Hematopoietic multipotent progenitor cell treated with erythropoietin and hydrocortisone succinate and interleukin-3 and kit ligand, for 4 days (in vitro differentiated cells): ENCODE measurements at places on chromosomes 16 and 17.

GRCh38 chr17:4340914-4341615, 25.4 kb downstream of the UBE2G1 start:
- no peak for DNase-seq

DNA sequence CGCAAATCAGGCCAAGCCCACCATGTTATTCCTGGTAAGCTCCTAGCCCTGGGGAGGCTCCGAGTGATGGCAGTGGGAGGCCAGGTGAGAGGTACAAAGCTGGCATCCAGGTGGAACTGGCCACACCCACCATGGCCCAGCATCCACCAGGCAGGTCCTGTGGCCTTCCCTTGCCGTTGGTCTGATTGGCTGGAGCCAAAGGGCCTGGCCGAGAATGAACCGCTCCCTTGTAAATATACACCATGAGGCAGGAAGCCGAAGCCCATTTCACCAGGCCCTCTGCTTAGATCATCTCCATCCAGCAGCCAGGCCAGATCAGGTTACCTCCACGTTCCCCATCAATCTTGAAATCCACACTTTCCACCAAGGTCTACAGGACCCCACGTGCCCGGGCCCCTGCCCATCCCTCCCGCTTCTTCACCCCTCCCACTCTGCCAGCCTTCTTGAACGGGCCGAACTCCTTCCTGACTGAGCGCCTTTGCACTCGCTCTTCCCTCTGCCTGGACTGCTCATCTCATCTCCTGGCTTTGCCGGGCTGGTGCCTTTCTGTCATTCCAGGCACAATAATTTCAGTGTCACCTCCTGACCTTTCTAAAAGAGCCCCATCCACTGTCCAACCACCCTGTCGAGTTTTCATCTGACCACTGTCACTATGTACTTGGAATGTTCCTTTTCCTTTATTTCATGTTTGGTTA, 5.8 kb downstream of the SOCS1 start:
- no peak for DNase-seq

DNA sequence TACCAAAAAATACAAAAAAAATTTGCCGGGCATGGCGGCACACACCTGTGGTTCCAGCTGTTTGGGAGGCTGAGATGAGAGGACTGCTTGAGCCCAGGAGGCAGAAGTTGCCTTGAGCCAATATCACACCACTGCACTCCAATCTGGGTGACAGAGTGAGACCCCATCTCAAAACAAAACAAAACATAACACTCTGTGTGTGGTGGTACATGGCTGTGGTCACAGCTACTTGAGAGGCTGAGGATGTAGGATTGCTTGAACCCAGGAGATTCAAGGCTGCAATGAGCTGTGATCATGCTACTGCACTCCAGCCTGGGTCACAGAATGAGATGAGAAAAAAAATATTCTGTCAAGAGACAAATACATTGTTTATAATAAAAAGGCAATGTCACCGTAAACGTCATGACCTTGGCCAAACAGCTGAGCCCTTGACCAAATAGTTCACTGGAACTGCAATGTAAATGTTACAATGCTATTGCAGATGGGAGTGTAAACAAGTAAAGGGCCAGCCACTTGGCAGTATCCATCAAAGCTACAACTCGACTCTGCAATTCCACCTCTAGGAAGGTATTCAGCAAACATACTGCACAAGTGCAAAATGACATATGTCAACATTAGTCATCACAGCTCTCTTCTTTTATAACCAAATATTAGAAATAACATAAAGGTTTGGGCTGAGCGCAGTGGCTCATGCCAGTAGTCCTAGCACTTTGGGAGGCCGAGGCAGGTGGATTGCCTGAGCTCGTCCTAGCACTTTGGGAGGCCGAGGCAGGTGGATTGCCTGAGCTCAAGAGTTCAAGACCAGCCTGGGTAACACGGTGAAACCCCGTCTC, 16.9 kb downstream of the EARS2 start:
- no peak for DNase-seq

GRCh38 chr17:50534222-50534978, 1.9 kb downstream of the EPN3 start:
- DNase-seq = peak; percentile 70

- DNase-seq = no peak
Observed at GRCh38 chr16:7436306-7436705, 103.7 kb downstream of the RBFOX1 start.

DNA sequence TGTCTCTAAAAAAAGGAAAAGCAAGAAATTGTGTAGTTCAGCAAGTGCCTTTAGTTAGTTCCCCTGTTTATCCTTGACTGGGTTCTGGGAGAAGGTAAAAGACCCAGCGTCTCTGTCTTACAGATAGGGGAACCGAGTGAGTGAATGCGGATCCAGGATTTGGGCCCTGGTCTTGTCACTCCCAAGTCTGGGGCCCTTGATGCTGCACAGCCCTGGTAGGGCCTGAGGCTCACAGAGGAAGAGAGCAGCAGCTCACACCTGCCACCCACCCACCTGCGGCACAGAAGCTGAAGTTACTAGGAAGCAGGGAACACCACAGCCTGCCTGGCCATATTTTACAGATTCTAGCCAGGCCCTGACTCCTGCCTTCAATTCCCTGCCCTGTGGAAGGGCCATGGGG, 22.2 kb downstream of the LASP1 start:
- no peak for DNase-seq

DNA sequence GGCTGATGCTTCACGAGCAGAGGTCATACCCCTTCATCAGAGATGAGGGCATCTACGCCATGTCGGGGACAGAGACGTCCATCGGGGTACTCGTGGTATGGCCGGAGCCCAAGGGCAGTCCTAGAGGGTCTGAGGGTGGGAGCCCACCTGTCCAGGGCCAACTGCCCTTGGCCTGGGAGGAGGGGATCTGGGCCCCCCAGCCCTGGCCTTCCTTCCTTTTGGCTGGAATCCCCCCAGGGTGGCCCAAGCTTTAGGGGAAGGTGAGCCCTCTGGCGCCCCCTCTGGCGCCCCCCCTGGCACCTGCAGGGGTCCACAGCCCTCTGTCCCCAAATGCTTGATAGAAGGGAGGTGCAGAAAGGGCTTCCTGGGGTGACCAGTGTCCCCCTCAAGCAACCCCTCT, 69.3 kb downstream of the SCNN1B start:
- DNase-seq = no peak

GRCh38 chr17:4544951-4545216, 10.3 kb downstream of the MYBBP1A start:
- DNase-seq = no peak

DNA sequence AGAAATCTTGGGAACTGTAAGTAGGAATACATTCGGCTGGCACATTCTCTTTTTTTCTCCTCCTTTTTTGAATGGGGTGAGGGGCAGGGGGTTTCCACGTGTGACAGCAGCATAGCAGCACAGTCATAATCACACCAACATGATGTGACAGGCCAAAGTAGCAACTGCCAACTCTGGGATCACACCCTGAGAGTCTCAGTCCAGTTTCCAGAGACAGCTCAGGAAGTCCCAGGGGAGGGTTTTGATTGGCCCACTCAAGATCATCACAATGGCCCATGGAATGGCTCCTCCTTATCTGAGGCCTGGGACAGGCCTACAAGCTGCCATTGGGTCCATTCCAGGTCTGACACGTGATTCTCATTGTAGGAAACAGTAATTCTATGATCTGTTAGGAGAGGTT, 207.1 kb upstream of the ASIC2 start:
- DNase-seq = no peak

GRCh38 chr17:76953066-76953465, 84.9 kb downstream of the MGAT5B start:
- no peak for DNase-seq

DNA sequence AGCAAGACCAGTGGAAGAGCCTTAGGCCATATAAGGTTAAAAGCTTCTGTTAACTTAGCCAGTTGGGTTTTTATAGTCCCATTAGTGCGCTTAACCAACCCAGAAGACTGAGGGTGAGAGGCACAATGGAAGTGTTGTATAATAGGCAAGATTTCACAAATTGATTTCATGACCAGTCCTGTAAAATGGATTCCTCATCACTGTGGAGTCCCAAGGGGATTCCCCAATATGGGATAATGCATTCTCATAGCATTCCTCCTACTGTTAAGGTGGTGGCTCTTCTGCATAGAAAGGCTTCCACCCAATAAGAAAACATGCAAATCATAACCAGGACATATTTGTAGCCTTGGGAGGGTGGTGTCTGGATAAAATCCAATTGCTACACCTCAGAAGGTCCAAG, 22.1 kb upstream of the B4GALNT2 start:
- no peak for DNase-seq

DNA sequence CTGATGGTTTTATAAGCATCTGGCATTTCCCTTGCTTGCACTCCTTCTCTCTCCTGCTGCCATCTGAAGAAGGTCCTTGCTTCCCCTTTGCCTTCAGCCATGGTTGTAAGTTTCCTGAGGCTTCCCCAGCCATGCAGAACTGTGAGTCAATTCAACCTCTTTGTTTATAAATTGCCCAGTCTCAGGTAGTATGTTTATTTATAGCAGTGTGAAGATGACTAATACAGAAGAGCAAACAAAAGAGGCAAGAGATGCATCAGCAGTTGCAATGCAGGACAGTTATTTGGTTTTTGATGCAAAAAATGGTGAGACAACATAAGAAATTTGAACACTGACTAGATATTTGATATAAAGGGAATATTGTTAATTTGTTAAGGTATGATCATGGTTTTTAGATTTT, 16.8 kb downstream of the TMEM100 start:
- no peak for DNase-seq

- DNase-seq = peak; percentile 88
Observed at GRCh38 chr16:4505356-4506147, 29.4 kb downstream of the HMOX2 start.

DNA sequence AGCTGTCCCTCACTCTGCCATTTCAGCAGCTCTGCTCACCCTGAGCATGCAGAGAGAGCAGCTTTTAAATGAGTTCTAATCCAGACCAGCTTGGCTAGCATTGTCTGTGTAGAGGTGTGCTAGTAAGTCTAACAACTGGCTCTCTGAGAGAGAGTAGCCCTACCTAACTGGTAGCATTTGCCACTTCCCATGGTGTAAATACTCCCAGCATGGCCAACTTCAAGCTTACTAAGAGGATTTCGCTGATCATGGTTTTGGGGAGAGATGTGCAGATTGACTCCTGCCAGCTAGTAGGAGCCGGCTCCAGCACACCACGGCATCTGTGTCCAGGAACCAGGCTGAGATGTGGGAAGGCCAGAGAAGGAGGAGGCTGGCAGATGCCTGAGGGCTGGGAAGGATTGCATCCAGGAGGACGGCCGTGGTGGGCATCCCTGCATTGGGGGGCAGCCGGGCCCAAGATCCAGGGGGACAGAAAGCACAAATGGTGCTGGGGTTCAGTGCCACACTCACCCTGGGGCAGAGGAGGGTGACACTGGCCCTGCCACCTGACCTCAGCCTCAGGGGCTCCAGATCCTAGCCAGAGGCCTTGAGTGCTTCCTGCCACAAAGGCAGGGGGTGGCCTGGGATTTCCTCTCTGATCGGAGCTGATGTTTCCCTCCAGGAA, 394.9 kb upstream of the TNRC6C start:
- no peak for DNase-seq

DNA sequence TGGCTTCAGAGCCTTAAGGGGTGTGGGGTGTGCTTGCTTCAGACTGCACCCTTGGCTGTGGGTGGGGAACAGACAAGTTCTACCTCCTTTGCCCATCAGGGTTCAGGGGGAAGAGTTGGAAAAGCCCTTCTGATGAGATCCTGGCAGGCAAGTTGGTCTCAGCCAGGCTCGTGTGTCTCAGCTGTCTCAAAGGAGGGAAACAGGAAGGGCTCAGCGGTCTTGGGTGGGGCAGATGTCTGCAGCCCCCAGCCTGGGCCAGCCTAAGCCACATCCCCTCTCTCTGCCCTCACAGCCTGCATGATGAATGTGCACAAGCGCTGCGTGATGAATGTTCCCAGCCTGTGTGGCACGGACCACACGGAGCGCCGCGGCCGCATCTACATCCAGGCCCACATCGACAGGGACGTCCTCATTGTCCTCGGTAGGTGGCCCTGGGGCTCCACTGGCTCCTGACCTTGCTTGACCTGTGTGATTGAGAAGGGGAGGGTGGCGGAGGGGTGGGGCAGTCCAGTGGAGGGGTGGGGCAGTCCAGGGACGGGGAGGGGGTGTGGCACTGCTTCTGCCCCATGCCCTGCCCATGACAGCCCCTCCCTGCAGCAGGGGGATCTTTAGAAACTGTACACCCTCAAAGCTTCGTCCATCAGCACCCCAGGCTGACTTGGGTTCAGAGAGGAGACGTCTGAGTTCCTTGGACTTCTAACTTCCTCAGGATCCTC, 199.5 kb downstream of the PRKCB start:
- DNase-seq = peak; percentile 89

- no peak for DNase-seq
Observed at GRCh38 chr16:12771341-12771798, 32.3 kb downstream of the CPPED1 start.

DNA sequence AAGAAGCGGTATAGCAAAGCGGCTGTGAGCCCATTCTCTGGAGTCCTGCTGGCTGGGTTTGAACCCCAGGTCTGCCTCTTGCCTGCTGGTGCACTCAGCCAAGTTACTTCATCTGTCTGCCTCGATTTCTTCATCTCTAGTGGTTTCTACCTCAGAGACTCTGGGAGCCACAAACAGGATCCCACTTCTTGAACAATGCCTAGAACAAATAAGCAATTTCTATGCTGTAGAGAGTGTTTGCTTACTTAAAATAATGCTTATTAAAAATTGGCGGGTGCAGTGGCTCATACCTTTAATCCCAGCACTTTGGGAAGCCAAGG, 75.5 kb downstream of the CMIP start:
- DNase-seq = no peak

- peak; percentile 70 for DNase-seq
Observed at GRCh38 chr16:4347010-4347409, 4.1 kb downstream of the PAM16 start.

GRCh38 chr16:14499110-14499509, 130.9 kb downstream of the PARN start:
- DNase-seq = no peak
